ENCODE measurements at places on chromosomes 6 and 20.

GRCh38 chr20:18856873-18857272 lies 43.3 kb downstream of the SCP2D1 start:
- no peak for DNase-seq

- no peak for DNase-seq
Measured at GRCh38 chr6:157260735-157261410, 62.4 kb downstream of the TMEM242 start.

GRCh38 chr6:7974938-7975763 lies 64.6 kb upstream of the TXNDC5 start:
- DNase-seq = peak; percentile 98

GRCh38 chr20:47917549-47918070 lies 132.3 kb upstream of the SULF2 start:
- DNase-seq = no peak

DNA sequence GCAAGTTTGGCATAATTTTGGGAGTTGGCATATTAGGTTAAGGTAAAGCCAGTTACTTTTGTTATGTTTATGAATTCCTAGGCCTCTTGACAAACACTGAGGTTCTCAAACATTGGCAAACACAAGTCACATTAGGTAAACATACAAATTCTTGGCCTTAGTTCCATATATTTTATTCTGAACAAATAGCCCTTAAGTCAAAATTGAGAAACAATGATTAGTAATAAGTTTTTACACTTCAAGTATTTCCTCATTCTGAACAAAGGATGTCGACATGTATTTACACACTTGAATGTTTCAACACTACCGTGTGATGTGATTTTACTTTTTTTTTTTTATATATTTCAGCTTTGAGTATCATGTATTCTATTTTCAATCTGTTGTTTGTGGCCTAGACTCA lies 3.8 kb upstream of the ECHDC1 start:
- DNase-seq = peak; percentile 30

- DNase-seq = no peak
Measured at GRCh38 chr6:25387483-25387882, 108.3 kb downstream of the CARMIL1 start.

DNA sequence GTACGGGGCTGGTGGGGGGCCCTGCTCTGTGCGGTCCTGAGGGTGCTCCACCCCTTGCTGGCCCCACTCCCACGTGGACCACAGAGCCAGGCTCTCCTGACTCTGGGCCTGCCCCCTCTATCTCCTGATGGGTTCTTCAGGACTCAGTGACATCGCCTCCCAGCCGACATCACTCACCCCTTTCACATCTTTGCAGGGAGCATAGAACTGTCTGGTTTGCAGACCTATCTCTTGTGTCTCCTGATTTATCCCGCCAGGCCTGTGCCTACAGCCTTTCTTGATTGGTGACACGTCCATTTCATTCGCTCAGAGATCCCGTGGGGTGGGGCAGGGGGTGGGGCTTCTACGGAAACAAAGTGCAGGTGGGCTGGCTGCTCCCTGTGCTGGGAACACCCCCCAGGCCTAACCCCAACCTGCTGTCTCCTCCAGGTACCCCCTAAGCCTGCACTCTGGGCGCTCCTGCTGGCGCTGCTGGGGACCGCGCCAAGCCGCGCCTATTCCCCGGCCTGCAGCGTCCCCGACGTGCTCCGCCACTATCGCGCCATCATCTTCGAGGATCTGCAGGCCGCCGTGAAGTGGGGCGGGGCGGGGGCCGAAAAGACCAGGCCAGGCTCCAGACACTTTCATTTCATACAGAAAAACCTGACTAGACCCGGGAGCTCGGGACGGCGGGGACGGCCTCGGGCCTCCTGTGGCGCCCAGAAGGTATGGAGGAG lies 1.7 kb downstream of the C20orf204 start:
- DNase-seq = peak; percentile 41

DNA sequence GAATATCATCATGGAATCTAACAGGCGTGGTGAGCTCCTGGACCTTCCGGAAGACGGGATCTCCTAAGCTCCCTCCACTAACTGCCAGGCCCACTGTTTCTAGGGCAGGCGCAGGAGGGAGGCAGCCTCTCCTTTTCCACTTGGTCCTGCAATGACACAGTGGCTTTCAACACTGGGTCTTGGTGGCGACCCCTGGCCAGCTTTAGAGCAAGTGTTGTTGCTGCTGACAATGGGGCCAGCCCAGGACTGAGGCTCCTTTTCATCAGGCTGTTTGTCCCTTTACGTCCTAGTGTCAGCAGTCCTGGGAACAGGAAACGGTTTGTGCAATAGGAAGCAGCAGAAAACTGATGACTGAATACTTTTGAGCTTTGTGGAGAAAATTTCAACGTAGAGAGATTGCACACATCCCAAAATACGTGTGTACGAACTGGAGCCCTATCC lies 9.7 kb upstream of the QKI start:
- peak; percentile 40 for DNase-seq

DNA sequence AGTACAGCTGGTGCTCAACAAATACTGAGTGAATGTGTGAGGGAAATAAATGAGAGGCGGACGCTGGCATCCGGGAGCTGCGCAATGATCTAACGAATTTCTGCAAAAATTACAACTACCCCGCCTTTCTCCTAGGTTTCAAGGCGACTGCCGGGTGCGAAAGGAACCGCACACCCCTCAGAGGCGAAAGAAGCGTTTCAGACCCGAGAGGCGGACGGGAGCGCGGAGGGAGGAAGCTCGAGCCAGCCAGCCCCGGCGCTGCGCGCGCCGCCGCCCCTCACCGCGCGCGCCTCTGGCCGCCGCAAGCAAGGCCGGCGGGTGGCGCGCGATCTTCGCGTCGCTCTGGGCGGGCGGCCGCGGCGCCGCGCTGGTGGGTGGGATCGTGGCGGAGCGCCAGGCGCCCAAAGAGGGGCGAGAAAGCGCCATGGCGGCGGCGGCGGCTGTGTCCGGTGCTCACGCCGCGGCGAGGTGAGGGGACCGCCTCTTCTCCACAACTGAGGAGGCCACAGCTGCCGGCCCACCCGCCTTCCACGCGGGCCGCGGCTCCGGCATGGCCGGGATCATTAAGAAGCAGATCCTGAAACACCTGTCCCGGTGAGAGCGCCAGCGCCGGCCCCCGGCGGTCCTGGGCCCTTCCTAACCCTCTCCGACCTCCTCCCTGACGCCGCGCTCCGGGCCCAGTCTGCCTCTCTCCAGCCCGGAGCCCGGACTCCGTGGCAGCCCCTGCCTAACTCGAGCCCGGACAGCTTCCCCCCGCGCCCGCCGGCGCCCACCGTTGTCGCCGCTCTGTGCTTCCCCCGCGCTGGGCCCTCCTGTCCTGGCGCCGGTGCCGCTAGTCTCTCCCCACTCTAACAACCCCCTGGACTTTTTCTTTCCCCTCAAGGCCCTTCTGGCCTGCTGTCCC lies at the start of gene BLTP3A:
Gene BLTP3A, plus strand, starts transcription at position 383 of the 904 bp plus-strand sequence. Its CDS starts 168 bp downstream, at position 551.
- peak; percentile 88 for DNase-seq

DNA sequence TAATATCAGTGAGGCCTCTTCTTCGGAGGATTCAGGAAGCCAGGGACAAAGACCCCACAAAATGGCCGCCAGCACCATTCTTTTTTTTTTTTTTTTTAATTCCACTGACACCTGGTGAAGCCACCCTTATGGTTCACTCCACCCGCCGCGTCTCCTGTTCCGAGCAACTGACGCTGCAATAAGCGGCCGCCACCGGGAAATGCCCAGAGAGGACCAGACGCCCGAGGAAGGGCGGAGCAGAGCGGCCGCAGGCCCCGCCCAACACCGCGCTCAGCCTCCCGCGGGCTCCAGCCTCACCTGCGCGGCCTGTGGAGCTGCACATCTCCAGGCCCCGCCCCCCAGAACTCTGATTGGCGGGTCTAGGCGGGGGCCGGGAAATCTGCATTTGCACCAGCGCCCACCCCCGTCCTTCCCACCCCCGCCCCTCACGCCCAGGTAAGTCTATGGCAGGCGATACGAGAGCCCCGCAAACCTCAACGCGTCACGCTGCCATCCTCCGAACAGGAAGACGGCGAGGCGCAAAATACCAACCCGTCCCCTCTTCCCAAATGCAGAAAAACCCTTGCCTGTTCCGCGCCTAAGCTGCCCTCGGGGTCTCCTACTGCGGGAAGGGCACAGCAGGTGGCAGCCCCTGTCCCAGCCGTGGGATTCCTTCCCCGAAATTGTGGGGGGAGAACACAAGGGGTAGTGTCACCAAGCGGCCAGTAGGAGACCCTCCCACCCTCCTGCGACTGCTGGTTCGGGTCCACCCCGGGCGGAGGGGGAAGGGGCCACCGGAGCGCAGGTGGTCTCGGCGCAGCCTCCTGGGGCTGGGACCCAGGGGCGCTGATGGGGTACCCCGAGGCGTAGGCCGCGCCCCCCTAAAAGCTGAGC lies 960 bp downstream of the ATP9A start:
- peak; percentile 49 for DNase-seq

GRCh38 chr6:15586503-15586902 lies 76.3 kb downstream of the DTNBP1 start:
- no peak for DNase-seq

GRCh38 chr20:48659858-48660257 lies 167.9 kb downstream of the PREX1 start:
- no peak for DNase-seq

DNA sequence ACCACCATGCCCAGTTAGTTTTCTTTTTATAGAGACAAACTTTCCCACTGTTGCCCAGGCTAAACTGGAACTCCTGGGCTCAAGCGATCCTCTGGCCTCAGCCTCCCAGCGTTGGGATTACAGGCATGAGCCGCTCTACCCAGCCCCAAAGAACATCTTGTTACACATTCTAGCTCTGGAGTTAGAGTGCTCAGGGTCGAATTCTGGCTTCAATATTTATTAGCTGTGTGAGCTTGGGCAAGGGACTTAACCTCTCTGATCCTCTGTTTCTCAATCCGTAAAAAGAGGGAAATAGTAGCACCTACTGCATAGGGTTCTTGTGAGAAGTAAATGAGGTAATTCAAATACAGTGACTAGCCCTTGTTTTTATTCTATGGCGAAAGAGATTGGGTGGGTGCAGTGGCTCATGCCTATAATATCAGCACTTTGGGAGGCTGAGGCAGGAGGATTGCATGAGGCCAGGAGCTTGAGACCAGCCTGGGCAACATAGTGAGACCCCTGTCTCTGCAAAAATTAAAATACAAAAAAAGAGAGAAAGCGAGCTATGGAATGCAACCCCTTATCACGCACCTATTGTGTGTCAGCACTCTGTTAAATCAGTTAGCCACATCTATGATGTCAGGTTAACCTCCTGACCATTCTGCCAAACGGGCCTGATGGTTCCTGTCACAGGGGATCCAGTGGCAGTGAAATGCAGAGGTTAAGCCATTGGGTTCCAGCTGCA lies 19.7 kb downstream of the BCAS4 start:
- peak; percentile 18 for DNase-seq

DNA sequence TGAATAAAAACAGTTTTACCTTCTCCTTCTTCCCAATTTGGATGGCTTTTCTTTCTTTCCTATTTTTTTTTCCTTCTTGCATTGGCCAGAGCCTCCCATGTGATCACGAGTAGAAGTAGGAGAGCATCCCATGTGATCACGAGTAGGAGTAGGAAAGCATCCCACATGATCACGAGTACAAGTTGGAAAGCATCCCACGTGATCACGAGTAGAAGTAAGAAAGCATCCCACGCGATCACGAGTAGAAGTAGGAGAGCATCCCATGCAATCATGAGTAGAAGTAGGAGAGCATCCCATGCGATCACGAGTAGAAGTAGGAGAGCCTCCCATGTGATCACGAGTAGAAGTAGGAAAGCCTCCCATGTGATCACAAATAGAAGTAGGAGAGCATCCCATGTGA lies 218.6 kb downstream of the DLL1 start:
- no peak for DNase-seq

GRCh38 chr6:43258807-43259686 lies 15.8 kb downstream of the TTBK1 start:
- no peak for DNase-seq

GRCh38 chr6:64104051-64104450 lies 468.4 kb downstream of the PHF3 start:
- no peak for DNase-seq

DNA sequence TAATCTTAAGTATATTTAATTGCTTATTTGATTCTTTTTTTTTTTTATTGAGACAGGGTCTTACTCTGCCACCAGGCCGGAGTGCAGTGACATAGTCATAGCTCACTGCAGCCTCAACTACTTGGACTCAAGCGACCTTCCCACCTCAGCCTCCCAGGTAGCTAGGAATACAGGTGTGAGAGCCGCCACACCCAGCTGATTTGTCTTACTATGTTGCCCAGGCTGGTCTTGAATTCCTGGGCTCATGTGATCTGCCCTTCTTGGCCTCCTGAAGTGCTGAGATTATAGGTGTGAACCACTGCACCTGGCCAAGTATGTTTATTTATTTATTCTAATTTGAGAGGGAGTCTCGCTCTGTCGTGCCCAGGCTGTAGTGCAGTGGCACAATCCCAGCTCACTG lies 38.2 kb downstream of the PTPN1 start:
- no peak for DNase-seq

DNA sequence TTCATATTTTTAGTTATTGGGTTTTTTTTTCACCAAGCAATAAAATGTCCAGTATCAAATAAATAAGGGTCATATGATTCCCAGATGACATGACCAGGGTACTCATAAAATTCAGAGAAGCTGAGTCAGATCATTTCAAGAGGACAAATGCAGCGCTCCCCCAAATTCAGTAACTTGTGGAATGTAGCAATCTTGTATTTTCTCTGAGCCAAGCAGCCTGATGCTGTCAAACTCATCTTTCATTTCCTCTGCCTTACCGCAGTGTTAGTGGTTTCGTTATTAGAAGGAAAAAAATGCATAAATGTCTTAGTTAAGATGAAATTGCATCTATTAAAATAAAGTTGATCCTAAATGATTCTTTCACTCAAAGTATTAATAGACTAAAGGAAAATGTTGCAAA lies 57.8 kb upstream of the EDN1 start:
- peak; percentile 6 for DNase-seq

DNA sequence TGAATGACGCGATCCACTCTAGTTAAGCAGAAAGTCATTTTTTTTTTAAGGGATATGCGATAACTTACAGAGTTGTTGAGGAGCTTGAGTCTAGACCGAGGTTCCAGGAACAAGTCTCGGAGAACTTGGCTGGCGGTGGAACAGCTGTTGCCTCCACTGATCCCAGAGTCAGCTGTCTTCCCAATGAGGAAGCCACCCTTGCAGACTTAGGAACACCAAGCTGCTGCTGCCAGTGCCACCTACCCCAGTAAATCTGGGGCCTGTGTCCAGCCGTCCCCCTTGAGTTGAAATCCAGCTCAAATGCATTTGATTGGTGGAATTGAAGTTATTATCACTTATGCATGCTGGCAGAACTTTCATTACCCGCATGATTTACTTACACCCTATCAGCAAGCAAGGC lies 6.7 kb downstream of the PFDN4 start:
- DNase-seq = no peak

DNA sequence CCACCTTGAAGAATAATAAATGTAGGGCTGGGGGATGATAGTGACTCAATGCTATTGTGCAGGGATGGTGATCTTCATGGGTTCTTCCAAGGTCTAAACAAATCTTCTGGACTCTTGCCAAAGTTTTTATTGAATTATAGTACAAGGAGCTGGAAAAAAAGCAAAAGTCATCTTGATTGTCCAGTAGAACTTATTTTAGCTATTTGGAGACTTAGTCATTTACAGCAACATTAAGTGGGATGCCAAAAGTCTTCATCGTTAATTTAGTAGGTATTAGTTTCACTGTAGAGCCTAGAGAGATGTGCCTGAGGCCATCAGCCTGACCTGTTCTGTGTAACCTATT lies 212.9 kb upstream of the TBX18 start:
- no peak for DNase-seq

GRCh38 chr20:48192109-48192508 lies 406.8 kb upstream of the SULF2 start:
- DNase-seq = no peak
